ENCODE measurements at places on chromosomes 12 and 14.

GRCh38 chr14:103871596-103872480 lies 24.5 kb upstream of the PPP1R13B start:
- peak; percentile 42 for DNase-seq

DNA sequence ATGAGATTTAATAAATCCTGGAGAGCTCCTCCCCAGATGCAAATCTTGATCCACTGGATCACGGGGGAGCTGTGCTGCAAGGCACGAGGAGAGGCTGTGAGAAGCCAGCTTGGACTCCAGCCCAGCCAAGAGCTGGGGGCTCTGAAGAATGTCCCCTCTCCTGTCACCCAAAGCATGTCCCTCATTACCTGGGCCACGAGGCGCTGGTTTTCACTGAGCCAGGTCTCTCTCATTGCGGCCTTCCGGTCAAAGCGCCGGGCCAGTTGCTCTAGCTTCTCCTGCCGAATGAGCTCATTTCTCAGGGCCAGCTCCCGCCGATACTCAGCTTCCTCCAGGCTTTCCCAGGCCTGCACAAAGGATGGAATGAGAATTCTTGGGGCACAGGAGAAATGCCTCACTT lies 83.3 kb downstream of the SPTB start:
- no peak for DNase-seq

GRCh38 chr12:122854554-122854953 lies 19.3 kb downstream of the HIP1R start:
- DNase-seq = no peak

- no peak for DNase-seq
Observed at GRCh38 chr12:101414533-101415119, 7.1 kb upstream of the ARL1 start.

GRCh38 chr12:52969828-52970569 lies 21.1 kb downstream of the KRT18 start:
- no peak for DNase-seq

DNA sequence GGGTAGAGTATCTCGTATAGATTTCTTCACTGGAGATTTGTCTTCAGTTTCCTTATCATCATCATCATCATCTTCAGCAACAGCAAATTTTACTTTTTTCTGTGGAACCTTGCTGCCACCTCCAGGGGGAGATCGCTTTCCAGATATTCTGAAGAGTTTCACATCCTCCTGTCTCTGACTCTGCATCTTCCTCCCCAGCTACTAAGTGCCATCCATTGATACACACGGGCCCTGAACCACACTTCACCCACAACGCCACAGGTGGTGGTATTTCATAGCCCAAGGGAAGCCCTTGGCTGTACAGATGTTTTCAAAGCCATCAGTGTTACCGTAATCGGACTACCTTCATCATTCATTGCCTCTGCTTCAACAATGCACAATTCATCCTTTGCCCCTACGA lies 82.2 kb downstream of the PPP2R5C start:
- no peak for DNase-seq

All from stimulated activated CD8-positive, alpha-beta memory T cell treated with anti-CD3 and anti-CD28 coated beads, Interleukin-15, amount 100 ng/mL, for 4 hours (primary cell).